Glutamatergic neuron (in vitro differentiated cells): ENCODE measurements at places on chromosomes 13 and 19.
A peak's percentile ranks its signal among the peaks of the same experiment; 100 is the strongest.

- DNase-seq, result no peak
- peaks cover 20% of the 10 kb centered on the region for H3K27me3 ChIP-seq
- H3K36me3 ChIP-seq, result peaks cover 5% of the 10 kb centered on the region
- H3K27ac ChIP-seq, result no peak overlapping the region
Observed at GRCh38 chr13:112104881-112105234, 37.9 kb downstream of the SOX1 start.

GRCh38 chr13:38141792-38142191 is 207.9 kb upstream of the UFM1 start:
- no peak overlapping the region for H3K27ac ChIP-seq
- no peaks in the 10 kb centered on the region for H3K36me3 ChIP-seq
- no peaks in the 10 kb centered on the region for H3K27me3 ChIP-seq

GRCh38 chr13:110562036-110562597 is 595 bp upstream of the RAB20 start:
- peak overlapping the region; percentile 45 for H3K27ac ChIP-seq
- H3K4me3 ChIP-seq, result peak overlapping the region; percentile 94
- no peaks in the 10 kb centered on the region for H3K36me3 ChIP-seq

DNA sequence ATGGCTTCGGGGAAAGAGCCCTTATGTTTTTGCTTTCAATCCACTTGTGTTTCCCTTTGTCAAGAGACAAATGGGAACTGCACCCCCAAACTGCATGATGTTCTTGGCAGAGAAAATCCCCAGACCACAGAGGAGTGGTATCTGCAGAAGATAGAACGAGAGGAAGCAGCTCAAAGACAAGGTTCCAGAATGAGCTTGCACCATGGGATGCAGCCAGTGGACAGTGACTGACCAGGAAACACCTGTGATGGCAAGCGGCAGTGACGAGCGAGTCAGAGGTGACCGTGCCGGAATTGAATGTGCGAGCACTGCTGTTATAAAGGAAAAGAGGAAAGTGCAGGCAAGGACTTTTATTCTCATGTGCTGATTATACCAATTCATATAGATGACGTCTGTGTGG is 46.3 kb downstream of the IRS2 start:
- H3K27me3 ChIP-seq, result no peaks in the 10 kb centered on the region
- peaks cover 22% of the 10 kb centered on the region for H3K4me1 ChIP-seq
- H3K4me3 ChIP-seq, result no peak overlapping the region
